ENCODE measurements at places on chromosomes 1 and 21. TPM values are rescaled to one million over a fixed set of nuclear protein-coding genes. Genes with fewer than 3 reads are reported as not detected.

DNA sequence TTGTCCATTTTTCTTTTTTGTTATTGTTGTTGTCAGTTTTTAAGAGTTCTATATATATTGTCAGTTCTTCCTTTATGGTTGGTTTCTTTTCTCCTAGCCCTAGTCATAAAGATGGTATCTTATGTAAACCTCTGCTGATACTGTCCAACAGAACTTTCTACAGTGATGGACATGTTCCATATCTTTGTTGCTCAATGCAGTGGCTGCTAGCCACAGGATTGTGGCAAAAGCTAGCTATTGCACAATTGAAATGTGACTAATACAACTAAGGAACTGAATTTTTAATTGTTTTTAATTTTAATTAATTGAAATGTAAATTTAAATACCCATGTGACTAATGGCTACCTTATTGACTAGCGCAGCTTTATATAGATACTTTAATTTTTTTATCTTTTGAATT lies 411.8 kb upstream of the PTBP2 start:
- no peak for DNase-seq

DNA sequence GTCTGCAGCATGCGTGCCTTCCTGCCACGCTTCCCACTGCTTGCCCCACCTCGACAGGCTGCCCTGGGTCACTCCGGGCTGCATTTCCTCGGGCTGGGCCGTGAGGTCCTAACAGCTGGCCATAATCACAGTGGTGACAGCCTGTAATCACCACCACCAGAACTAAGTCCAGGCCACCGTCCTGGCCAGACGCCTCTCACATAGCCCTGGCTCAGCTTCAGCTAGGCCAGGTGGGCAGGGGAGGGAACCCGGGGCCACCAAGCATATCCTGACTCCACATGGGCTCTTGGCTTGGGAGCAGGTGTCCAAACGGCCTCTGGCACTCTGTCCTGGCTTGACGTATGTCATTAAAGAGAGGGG lies 229.5 kb downstream of the TRABD2B start:
- no peak for DNase-seq

DNA sequence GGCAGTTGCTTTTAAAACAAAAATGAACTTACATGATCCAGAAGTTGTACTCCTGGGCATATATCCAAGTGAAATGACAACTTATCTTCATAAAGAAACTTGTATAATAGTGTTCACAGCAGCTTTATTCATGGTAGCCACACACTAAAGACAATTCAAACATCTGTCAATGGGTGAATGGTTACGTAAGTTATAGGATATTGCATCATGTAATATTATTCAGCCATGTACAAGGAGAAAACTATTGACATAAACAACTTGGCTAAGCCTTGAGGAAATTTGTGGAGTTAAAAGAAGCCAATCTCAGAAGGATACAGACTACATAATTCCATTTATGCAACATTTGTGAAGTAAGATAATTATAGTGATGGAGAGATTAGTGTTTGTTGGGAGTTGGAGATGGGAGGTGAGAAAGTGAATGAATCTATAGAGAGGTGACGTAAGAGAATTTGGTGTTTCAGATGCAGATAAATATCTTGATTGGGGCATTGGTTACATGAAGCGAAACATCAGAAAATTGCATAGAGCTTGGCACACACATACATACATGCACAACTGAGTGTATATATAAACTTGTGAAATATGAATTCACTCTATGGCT lies 49.9 kb upstream of the GRIK1 start:
- no peak for DNase-seq

CDKN2C gene
- total RNA-seq = 6.1 TPM

GRCh38 chr1:204032642-204033235 lies 40.2 kb upstream of the SOX13 start:
- no peak for DNase-seq

DNA sequence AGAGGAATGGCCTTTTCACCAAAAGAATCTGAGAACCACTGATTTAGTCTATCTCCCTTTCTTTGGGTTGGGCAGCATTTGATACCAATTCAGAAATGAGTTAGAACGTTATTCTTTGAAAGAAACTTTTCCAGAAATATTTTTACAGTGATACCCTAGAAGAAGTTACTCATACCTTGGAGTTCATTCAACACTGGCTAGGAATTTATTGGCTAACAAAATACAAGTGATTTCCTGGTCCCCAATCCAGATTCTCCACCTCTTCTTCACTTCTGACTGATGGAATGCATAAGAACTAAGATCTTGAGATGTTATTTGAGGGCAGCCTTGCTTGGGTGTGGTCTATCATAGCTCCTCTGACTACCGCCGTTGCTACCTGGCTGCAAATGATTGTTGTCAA lies 9.4 kb downstream of the C1orf162 start:
- no peak for DNase-seq

DNA sequence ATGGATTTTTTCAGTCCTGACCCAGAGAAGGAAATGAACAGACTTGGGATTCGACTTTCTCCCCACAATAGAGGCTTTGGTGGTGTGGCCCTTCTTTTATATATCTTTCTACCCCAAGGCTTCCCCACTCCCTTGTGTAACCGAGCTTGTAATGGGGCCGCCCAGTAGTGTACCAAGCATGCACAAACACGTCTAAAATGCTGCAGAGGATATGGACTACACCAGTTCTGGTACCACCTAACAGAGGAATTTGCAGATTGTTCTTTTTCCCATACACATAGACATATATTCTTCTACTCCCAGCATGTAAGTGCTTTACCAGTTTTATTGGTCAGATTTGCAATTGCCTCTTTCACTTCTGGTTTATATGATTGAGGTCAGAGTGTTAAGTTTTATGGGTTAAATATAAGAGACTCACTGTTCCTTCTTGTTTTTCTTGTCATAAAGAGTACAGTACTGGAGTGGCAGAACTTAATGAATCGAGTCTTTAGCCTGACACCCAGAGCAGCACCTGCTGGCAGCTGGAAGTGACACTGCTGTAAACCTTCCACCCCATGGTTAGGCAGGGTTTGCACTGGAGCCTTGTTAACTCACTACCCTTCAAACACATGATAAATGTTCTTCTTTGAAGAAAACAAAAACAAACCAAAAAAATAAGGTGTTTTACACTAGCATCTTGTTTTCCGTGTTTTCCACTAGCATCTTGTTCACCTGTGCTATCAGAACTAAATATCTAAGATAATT lies 198.6 kb downstream of the PTPRC start:
- no peak for DNase-seq

GRCh38 chr1:183195142-183195574 lies 9.1 kb downstream of the LAMC2 start:
- no peak for DNase-seq

- no peak for DNase-seq
Observed at GRCh38 chr1:24707687-24708086, 37.6 kb upstream of the CLIC4 start.

GRCh38 chr21:17003258-17003615 lies 509.6 kb upstream of the CXADR start:
- DNase-seq = no peak

DNA sequence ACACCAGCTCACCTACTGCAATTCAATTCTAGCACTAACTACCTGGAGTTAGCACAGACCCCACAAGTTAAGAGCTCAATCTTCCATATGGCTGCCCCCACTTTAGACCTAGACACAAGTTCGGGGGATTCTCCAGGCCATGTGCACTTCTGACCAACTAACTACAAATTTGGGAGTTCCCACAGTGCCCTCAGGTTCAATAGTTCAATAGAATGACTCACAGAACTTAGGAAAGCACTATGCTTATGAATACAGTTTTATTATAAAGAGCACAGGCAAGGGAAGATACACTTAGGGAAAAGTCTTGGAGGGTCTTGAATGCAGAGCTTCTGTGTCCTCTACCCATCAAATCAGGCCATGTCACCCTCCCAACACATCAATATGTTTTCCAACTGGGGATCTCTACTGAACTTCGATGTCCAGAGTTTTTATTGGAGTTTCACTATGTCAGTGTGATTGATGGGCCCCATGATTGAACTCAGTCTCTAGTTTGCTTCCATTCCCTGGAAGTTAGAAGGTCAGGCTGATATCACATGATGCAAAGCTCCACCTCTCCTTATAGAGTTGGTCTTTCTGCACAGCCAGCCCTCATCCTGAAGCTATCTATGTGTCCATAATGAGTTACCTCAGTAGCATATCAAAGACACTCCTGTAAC lies 46.1 kb downstream of the RAVER2 start:
- DNase-seq = no peak

SSR2 gene
- total RNA-seq = 230 TPM

DNA sequence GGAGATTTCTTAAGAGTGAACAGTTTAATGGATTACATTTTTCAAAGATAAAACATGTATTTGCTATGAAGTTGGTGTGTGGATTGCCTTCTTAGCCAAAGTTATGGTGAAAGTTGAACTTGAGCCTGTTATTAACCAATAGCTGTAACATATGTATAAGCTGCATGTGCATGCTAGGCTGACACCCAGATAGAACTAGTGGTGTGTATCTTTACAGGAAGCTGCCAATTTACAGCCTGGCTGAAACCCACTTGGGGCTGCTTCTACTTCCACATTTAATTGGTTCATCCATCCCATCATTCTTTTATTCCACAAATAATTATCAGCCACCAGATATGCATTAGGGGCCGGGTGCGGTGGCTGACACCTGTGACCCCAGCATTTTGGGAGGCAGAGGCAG lies 3.3 kb downstream of the PLA2G5 start:
- no peak for DNase-seq

- DNase-seq = peak; percentile 32
Observed at GRCh38 chr1:17673329-17674072, 81.6 kb upstream of the ACTL8 start.

Data from frontal cortex (tissue), 4 donors.